Upper lobe of left lung (tissue), 6 donors: ENCODE measurements at places on chromosomes 3 and 15. TPM values are rescaled to one million over a fixed set of nuclear protein-coding genes. Genes with fewer than 3 reads are reported as not detected.
A peak's percentile ranks its signal among the peaks of the same experiment; 100 is the strongest.

DNA sequence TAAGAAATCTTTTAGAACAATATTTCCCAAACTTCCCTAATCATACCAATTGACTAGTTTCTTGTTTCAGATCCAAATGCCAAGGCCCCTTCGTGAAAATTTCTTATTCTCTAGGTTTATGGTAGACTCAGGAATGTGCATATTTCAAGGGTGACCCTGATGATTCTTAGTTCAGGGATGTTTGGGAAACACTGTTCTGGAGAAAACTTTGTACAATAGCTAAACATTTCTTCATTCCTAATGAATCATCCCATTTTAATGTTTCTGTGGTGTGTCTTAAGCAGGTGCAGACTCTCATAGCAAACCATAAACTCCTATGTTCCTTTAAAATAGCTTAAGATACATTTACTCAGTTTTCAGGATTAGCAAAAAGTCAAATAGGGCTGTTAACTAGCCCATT lies 314.5 kb downstream of the TIGIT start:
- no peak for DNase-seq

DNA sequence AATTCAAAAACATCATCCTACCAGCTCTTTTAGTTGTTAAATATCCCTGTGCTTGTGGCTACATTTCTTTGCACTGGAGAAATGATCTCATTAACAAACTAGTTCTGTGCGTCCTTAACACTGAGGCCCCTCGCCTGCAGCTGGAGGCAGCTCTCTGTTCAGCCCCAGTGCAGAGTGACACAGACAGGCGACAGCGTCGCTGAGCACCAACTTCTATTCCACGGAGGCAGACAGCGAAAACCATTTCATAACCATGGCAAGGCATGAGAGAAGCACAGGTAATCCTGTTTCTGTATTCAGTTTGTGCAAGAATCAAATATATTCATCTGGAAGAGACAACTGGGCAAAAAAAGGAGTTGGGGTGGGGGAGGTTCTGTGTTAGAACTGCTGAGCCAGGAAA lies 530.7 kb downstream of the ZIC1 start:
- DNase-seq, result no peak

The TLNRD1 gene
- 40.5 TPM for total RNA-seq

The EOGT gene
- 31.6 TPM for total RNA-seq

- DNase-seq, result no peak
Observed at GRCh38 chr15:99086327-99086667, 18.6 kb upstream of the SYNM start.

The MST1 gene
- total RNA-seq, result 14.5 TPM

The UPK1B gene
- total RNA-seq, result not detected

GRCh38 chr3:66153481-66154443 lies 67.0 kb upstream of the SLC25A26 start:
- DNase-seq, result no peak

The LDHAL6B gene
- 2.1 TPM for total RNA-seq

GRCh38 chr15:66006986-66007385 lies 137.7 kb downstream of the RAB11A start:
- peak; percentile 15 for DNase-seq

The ZBED2 gene
- total RNA-seq, result 7.0 TPM
